ENCODE measurements at places on chromosomes 7 and 10.
A peak's percentile ranks its signal among the peaks of the same experiment; 100 is the strongest.

GRCh38 chr7:150307904-150308303 is 15.3 kb upstream of the LRRC61 start:
- no peak for DNase-seq

DNA sequence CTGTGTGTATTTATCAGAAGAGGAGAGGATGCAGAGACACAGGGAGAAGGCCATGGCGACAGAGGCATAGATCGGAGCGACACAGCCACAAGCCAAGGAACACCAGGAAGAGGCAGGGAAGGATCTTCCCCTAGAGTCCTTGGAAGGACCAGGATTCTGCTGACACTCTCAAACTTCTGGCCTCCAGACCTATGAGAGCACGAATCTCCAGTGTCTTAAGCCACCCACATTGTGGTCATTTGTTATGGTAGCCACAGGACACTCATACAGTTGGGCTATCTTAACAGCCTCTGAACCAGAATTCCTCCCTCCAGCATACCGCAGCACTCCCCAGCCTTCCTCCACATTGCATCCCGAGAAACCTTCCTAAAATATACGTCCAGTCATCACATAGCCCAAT is 367.0 kb upstream of the MGMT start:
- no peak for DNase-seq

DNA sequence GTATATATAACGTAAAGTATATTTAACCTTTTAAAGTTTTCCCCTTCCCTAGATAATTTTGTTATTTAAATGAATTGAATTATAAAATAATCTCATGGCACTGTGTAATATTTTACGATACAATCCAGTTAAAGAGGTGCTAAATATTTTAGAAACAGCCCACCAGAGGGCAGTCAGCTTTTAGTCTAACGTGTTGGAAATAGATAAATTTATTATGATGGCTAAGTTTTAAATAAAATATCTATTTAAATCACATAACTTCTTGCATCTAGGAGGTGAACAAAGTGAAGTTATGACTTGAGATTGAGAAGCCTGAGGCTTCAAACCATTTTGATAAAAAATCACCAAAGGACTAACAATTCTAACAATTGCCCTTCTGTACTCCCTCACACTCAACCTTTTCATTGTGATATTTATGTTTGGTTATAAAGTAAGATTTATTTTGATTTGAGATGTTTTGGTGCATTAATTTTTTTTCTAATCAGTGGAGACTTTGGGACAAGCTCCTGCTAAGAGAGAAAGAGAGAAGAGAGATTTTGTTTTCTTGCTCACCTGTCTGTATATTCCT is 171.5 kb upstream of the SP4 start:
- DNase-seq: no peak

DNA sequence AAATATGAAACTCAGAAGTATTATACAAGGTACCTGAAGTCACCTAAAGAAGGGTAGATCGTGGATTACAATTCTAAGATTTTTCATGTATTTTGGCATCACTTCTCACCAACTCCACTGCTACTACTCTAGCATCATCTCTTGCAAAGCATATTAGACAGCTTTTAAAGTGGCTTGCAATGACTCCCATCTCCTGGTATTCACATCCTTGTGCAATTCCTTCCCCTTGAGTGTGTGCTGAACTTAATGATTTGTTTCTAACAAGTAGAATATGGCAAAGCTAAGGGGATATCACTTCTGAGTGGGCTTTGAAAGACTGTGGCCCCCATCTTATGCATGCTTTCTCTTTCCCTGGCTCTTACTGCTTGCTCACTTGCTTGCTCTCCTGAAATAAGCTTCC is 280.2 kb downstream of the SNX13 start:
- no peak for DNase-seq

DNA sequence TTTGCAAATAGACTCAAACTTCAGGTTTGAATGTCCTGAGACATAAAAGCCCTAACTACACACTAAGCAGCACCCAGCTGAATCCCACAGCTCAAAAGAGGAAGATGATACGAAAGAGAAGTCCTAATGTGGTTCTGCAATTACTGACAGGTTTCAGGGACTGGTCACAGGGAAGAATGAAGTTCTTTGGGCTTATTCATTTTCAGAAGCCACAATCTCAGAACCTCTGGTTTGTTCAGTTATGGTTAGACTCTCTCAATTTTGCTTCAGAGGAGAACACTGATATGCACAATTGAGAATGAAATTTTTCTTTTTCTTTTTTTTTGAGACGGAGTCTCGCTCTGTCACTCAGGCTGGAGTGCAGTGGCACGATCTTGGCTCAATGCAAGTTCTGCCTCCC is 94.6 kb upstream of the FAM180A start:
- no peak for DNase-seq

DNA sequence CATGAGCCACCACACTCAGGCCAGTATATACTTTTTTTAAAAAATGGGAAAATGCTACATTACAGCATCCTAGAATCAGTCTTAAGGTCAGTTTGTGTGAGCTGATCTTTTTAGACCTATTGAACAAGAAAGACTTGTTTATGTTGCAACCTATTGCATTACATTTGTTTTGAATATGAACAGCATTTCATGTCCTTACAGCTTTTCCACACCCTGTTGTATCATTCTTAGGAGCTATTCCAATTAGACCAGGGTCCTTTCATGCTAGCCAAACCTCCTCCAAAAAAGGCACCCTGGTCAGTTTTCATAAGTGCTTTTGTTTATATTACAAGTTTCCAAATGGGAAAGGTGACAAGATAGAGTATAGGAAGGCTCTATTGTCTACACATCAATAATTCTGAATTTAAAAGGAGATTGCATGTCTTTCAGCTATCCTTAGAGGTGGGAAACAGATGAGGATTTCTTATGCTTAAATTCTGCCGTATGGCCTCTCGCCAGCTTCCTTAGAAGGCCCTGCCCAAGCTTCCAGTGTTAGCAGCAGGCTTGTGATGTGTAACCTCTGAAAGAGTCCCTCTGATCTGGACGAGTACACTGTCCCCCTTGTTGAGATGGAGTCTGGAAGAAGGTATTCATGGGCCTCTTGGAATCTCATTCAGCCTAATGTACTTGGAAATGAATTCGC is 171.9 kb downstream of the OTUD1 start:
- no peak for DNase-seq

- DNase-seq: no peak
Measured at GRCh38 chr10:32072025-32072800, 16.0 kb upstream of the KIF5B start.

- DNase-seq: no peak
Measured at GRCh38 chr10:80280071-80280800, 9.2 kb downstream of the MAT1A start.

DNA sequence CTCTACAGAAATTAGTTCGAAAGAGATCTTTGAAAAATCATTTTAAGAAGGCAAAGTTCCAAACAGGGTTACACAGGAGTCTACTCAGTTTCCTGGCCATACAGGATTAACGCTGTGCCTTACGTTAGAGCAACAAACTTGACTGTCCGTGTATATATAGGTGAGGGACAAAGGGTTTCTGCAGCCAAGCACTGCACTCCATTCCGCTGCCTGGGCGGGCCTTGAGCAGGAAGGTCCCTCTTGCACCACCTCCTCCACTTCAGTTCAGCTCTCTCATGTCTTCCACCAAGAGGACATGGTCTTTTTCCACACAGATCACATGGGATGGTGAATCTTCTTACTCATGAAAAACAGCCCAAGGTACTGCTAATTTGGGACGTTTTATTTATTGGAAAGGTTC is 43.2 kb downstream of the MCMBP start:
- DNase-seq: no peak

- DNase-seq: no peak
Measured at GRCh38 chr7:7504910-7505704, 30.6 kb downstream of the COL28A1 start.

GRCh38 chr10:16698461-16698860 is 118.8 kb downstream of the RSU1 start:
- DNase-seq: no peak

DNA sequence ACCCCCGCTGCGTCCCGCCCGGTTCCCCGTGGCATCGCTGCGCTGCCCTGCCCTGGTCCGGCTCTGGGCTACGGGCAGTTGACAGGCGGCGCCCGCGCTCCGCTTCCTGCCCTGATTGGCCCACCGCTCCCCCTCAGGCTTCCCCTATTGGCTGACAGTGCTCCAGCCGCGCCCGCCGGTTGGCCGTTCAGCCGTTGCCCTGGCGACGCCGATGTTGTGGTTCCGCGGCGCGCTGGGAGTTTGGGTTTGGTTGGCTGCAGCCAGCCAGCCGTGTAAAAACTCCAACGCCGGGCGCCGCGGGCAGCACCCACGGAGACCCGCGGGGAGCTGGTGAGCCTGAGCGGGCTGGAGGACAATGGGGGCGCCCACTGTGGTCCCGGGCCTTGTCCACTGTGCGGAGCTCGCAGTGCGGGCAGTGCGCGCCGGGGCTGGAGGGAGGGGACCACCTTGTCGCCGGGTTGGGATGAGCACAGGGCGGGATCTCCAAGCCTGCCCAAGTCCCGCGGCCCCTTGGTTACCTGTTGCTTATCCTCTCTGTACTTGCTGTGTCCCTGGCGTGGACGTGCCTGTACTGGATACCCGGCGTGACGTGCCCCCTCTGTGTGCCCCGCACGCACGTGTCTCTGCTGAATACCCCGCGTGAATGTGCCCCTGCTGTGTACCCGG is at the start of gene C7orf57:
Gene C7orf57, plus strand, starts transcription at position 243 of the 666 bp plus-strand sequence. CDS start 766 bp downstream, outside the sequence.
- peak; percentile 86 for DNase-seq

- DNase-seq: no peak
Measured at GRCh38 chr10:5464546-5464945, 34.8 kb downstream of the CALML5 start.

DNA sequence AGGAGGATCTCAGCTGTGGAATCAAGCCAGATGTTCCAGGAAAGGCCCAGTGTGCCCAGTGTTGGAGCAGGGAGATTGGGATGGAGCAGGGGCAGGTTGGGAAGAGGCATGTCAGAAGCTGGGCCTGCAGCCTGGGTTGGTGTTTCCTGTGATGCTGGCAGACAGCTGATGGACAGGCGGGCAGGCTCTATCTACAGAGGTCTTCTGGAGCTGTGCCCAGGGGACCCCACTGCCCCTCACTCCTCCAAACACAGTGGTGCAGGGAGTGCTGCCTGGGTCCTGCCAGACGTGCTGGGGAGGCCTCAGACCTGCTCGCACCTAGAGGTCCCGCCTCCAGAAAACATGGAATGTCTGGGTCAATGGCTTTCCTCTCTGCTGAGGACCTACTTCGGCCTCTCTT is 182.9 kb upstream of the TCERG1L start:
- DNase-seq: no peak

GRCh38 chr7:20651960-20652544 is 36.6 kb downstream of the ABCB5 start:
- no peak for DNase-seq

DNA sequence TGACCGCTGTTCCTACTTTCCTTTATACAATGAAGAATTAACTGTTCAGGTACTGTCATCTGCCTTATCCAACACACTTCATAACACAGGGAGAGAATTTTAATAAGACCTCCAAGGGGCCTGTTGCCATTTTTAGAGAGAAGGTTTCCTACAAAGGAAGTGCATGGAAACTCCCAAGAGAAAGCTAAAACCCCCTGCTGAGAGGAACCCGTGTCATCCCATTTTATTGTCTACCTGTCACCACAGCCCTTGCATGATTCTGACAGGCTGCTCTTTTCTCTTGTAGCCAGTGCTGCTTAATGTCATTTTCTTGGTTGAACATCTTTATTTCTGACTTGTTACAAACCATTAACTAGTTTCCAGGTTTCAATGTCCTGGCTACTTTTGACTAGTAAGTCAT is 98.4 kb downstream of the SNX10 start:
- DNase-seq: no peak

DNA sequence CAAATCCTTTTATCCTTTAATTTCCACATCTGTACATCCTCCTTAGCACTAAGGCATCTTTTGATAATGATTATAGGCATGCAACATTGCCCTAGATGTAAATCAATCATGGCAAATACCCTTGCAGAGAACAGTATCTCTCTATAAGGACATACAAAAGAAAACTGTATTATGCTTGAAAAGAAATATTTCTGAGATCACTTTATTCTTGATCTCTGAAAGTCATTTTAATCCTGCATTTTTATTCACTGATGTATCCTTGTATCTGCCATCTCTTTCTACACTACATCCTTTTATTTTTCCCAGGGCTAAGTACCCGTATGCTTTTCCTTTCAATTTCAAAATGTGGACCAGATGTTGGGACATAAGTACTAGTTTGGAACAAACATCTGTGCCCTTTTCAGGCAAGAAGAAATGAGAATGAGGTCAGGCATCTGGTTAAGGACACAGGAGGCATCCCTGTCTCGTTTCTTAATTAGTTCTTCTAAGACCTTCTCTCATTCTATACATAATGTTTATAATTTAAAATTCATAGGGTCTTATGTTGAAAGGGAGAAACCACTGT is 338.6 kb downstream of the CNTNAP2 start:
- no peak for DNase-seq

DNA sequence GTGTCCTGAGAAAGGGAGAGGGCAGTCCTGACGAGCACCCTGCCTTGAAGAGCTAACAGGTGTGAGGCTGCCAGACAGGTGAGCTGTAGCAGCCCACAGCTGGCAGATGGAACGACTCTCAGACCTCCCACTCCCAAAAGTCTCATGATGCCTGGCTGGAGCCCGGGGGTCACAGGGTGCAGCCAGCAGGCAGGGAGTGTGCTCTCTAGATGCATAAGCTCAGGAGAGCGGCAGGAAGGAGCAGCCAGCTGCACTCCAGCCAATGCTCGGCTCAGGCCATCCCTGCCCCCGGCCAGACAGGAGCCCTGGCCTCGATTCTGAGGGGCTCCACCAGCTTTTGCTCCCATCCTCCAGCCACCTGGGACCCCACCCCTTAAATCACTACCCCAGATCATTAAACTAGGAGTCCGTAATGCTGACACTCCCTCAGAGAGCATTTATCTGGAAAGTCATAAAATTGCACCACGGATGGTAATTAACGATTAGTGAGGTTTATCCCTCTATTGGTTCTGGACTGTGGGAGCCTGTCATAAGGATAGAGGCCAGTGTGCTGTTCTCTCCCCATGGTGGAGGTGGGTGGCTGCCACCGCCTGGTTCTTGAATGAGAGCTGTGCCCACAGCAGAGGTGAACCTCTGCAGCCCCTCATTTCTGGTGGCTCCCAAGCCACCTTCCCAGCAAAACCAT is 63.5 kb upstream of the ZMIZ1 start:
- DNase-seq: no peak

DNA sequence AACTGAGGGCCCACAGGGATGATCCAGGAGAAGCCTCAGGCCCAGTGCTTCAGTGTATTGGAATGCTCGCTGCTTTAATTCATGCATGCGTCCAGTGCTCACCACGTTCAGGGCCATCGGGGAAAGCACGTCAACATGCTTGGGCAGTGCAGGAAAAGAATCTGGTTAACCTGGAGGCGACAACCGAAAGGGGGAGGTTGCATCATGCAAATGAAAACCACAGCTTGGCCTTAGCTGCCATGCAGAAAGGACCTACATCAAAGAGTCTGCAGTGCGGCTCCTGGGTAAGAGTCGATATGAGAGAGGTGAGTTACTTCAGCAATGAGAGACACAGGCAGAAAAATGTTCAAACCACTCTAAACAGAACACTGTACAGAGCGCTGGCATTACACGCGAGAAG is 440.1 kb downstream of the KCNMA1 start:
- DNase-seq: no peak

- DNase-seq: no peak
Measured at GRCh38 chr10:52459097-52459496, 145.0 kb downstream of the DKK1 start.
